ENCODE measurements at places on chromosomes 6 and 20. TPM values are rescaled to one million over a fixed set of nuclear protein-coding genes. Genes with fewer than 3 reads are reported as not detected.

- no peaks in the 10 kb centered on the region for H3K4me1 ChIP-seq
- no peak overlapping the region for H3K27ac ChIP-seq
- DNase-seq, result no peak
- H3K27me3 ChIP-seq, result no peaks in the 10 kb centered on the region
- peaks cover 14% of the 10 kb centered on the region for H3K36me3 ChIP-seq
- H3K4me3 ChIP-seq, result no peak overlapping the region
Observed at GRCh38 chr6:34970488-34970887, 81.4 kb downstream of the ANKS1A start.

- H3K27ac ChIP-seq, result no peak overlapping the region
- no peak overlapping the region for H3K4me3 ChIP-seq
- no peaks in the 10 kb centered on the region for H3K36me3 ChIP-seq
Observed at GRCh38 chr6:97632341-97632740, 349.3 kb upstream of the MMS22L start.

DNA sequence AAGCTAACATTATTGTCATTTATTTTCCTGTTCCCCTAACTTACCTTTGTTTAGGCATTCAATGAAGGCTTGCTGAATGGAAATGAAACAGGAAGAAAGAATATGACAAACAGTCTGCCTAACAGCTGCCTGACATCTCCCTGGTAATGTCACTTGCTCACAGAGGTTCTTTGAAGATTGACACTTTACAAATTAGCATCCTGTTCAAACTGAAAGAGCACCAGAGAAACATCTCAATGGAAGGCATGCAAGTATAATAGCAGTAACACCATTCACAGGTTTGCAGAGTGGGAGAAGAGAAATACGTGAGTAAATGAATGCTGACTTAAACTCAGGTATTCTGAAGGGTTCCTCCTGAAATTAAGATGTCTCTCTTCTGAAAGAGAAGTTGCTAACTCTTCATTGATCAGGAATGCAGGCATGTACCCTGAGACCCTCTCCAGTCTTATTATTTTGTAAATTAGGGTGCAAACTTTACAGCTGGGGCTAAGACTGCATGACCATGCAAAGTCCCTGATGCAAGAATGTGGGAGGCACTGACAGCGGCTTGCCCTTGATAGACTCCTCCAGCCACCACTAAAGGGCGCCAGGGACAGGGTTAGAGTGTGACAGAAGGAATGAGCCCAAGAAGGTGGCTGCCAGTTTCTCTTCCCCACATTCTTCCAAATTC lies 1.3 kb upstream of the SMLR1 start:
- no peaks in the 10 kb centered on the region for H3K4me1 ChIP-seq
- DNase-seq, result no peak
- H3K27ac ChIP-seq, result no peak overlapping the region

The PPP1R14C gene
- not detected for total RNA-seq

The RIPOR2 gene
- total RNA-seq, result 364 TPM

- H3K4me1 ChIP-seq, result peaks cover 31% of the 10 kb centered on the region
- DNase-seq, result peak; percentile 84
- no peaks in the 10 kb centered on the region for H3K36me3 ChIP-seq
- H3K27ac ChIP-seq, result peak overlapping the region; percentile 61
- H3K4me3 ChIP-seq, result peak overlapping the region; percentile 61
- no peaks in the 10 kb centered on the region for H3K27me3 ChIP-seq
Observed at GRCh38 chr20:53706466-53707370, 113.1 kb upstream of the ZNF217 start.

DNA sequence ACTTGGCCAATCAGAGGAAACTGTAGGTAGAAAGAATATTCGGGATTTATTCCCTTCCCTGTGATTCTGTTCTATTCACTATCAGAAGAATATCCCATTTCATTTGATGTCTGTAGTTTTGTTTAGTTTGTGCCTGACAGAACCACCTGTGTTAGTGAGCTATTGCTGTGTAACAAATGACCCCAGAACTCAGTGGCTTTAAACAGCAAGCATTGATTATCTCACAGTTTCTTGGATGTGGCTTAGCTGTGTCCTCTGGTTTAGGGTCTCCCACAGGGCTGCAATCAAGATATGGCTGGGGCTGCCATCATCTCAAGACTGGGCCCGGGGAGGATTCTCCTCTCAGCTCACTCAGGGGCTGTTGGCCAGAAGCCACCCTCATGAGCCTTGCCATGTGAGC lies 143.7 kb downstream of the ZDHHC14 start:
- no peaks in the 10 kb centered on the region for H3K36me3 ChIP-seq
- peaks cover 4% of the 10 kb centered on the region for H3K4me1 ChIP-seq
- no peak for DNase-seq
- no peak overlapping the region for H3K27ac ChIP-seq

DNA sequence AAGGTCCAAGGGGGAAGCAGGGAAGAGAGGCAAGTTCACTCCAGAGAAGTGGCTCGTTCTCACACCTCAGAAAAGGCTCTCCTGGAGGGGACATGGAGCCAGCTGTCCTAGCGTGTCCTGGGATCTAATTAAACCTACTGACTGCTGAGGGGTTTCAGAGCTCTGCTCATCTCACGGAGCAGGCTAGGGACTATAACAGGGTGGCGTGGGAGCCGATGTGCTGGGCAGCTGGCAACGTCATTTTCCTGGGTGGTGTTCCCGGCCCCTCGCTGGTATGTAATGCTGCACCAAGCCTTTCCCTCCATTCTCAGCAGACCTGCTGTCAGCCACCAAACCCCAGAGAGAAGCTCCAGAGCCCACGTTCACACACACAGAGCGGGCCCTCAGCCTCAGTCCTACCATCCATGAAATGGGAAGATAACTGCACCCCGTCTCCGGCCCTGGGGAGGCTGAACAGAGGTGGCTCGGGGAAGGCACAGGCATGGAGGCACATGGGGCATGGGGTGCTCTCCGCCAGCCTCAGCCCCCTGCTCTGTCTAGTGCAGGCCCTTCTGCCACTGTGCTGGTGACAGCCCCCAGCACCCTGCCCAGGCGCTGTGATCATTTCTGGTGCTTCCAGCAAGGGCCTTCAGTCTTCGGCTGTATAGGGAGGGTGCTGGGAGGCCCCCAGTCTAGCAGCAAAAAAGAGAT lies 1.9 kb downstream of the CST7 start:
- H3K27ac ChIP-seq, result peak overlapping the region; percentile 61
- peaks cover 50% of the 10 kb centered on the region for H3K4me1 ChIP-seq
- H3K4me3 ChIP-seq, result peak overlapping the region; percentile 19

- no peak for DNase-seq
- H3K27me3 ChIP-seq, result no peaks in the 10 kb centered on the region
- H3K36me3 ChIP-seq, result no peaks in the 10 kb centered on the region
- no peaks in the 10 kb centered on the region for H3K4me1 ChIP-seq
- H3K4me3 ChIP-seq, result no peak overlapping the region
Observed at GRCh38 chr6:167858086-167858591, 31.4 kb downstream of the AFDN start.

The HUS1B gene
- total RNA-seq, result 4.8 TPM

DNA sequence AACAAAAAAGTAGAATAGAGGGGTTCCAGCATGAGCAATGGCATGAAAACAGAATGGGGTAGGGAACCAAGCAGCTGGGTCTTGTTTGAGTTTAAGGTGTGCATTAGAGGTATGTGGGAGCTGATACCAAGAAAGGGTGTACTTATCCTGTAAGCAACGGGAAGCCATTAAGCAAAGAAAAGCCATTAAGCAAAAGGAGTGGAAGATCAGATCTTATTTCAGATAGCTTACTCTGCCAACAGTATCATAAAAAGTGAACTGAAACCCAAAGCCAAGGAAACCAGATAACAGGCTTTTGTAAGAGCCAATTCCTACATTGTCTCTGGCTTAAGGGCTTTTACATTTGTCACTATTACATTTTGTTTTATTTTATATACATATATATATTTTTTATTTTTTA lies 21.3 kb upstream of the BEND6 start:
- no peaks in the 10 kb centered on the region for H3K27me3 ChIP-seq
- DNase-seq, result no peak
- no peak overlapping the region for H3K4me3 ChIP-seq
- H3K36me3 ChIP-seq, result no peaks in the 10 kb centered on the region
- no peaks in the 10 kb centered on the region for H3K4me1 ChIP-seq

The GSTA2 gene
- total RNA-seq, result not detected

GRCh38 chr6:83708970-83709747 lies at the start of gene SNAP91:
Gene SNAP91, minus strand, starts transcription at chr6:83709101. Its CDS starts 1,174 bp downstream, at chr6:83707927.
- no peak within 1 kb of the TSS for H3K27ac ChIP-seq
- DNase-seq, result no peak
- peaks cover 16% of the 10 kb centered on the region for H3K27me3 ChIP-seq
- no peaks in the 10 kb centered on the region for H3K4me1 ChIP-seq

The COL9A1 gene
- total RNA-seq, result not detected

The RIMS4 gene
- not detected for total RNA-seq

DNA sequence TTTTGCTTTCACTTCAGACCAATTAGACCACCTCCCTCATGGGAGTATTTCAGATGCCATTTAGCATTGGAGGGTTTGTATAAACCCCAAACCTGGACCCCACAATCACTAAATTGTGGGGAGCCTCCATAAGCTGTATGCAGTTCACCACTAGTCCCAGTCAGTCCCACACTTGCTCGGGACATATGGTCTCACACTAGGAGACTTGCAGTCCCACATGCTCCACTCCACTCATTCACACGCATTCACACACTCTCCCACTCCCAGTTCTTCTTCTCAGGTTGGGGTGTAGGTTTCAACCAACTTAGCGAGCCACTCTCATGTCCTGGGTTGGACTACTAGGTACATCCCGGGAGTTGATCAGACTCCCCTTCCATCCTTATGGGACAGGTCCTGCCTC lies 84.5 kb upstream of the GPR6 start:
- no peak overlapping the region for H3K27ac ChIP-seq
- no peaks in the 10 kb centered on the region for H3K27me3 ChIP-seq
- no peak for DNase-seq

The TP53INP2 gene
- 60.9 TPM for total RNA-seq

DNA sequence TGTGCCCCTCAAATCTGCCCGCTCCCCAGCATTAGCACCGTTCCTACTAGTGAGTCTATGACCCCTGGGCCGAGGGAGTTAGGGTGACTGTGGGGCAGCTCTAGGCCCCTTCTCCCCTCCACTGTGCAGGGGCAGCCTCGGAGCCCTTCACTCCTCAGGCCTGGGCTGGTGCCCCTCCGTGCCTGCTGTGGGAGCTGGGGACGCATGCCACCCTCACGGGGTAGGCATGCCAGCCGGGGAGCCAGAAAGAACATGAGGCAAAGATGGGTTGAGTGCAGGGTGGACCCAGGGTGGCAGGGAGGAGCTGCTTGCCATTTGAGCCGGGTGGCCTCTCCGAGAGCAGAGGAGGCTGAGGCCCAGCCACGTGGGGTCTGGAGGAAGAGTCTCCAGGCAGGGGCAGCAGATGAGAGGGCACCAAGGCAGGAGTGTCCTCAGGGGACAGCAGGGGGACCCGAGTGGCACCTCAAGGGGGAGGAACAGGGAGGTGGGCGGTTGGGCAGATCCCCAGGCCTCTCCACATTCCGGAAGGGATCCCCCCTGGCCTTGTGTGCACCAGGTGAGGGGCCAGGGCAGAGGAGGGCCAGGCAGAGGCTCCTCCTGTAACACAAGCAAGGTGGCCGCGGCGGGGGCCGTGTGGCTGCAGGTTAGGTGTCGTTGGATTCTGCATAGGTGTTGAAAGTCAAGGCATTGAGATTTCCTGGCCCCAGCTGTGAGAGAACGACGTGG lies 18.6 kb upstream of the LSM14B start:
- H3K27ac ChIP-seq, result no peak overlapping the region
- H3K4me1 ChIP-seq, result no peaks in the 10 kb centered on the region
- no peaks in the 10 kb centered on the region for H3K36me3 ChIP-seq
- H3K27me3 ChIP-seq, result no peaks in the 10 kb centered on the region

The PSORS1C1 gene
- not detected for total RNA-seq

DNA sequence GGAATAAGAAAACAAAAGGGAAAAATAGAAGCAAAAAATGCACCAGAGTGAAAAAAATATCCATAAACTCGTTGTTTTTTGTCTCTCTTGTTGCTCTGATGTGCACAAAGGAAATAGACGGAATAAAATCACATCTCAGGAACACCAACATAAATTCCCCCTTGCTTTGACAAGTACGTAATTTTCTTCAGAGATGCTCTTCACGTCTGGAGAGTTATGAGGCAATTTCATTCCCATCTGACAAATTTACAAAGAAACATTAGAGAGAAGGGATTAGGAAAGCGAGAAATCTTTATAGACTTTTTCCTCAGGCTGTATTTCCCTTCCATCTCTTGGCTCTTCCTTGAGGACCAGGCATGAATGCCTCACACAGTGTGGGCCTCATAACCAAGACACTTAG lies 250.1 kb upstream of the ZFP64 start:
- DNase-seq, result no peak
- no peaks in the 10 kb centered on the region for H3K27me3 ChIP-seq
- no peaks in the 10 kb centered on the region for H3K4me1 ChIP-seq
- H3K4me3 ChIP-seq, result no peak overlapping the region
- H3K36me3 ChIP-seq, result no peaks in the 10 kb centered on the region

DNA sequence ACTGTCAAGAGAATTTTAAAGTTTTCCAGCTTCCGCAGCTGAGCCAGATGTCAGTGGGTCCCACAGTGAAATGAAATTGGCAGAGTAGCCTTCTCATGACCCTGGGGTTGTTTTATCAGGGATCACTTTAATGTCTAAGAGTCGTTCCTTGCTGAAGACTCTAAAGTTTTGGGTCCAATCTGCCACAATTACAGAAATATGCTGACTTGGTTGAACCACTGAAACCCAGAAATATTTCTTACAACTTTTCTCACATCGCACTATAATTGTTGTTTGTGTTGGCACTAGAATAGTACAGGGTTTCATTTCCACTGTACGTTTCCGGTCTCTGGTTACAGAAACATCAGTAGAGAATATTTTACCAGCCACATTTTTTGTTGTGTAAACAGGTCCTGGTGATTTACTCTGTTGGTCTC lies 109.0 kb downstream of the HMGCLL1 start:
- no peak overlapping the region for H3K27ac ChIP-seq
- H3K36me3 ChIP-seq, result no peaks in the 10 kb centered on the region
- H3K4me3 ChIP-seq, result no peak overlapping the region
- H3K4me1 ChIP-seq, result no peaks in the 10 kb centered on the region

The ASIP gene
- not detected for total RNA-seq

- no peaks in the 10 kb centered on the region for H3K4me1 ChIP-seq
- H3K27ac ChIP-seq, result no peak overlapping the region
- H3K27me3 ChIP-seq, result no peaks in the 10 kb centered on the region
- DNase-seq, result no peak
- H3K36me3 ChIP-seq, result peaks cover 8% of the 10 kb centered on the region
- no peak overlapping the region for H3K4me3 ChIP-seq
Observed at GRCh38 chr6:97177905-97178304, 105.1 kb downstream of the MMS22L start.

The TUBE1 gene
- 21.4 TPM for total RNA-seq

DNA sequence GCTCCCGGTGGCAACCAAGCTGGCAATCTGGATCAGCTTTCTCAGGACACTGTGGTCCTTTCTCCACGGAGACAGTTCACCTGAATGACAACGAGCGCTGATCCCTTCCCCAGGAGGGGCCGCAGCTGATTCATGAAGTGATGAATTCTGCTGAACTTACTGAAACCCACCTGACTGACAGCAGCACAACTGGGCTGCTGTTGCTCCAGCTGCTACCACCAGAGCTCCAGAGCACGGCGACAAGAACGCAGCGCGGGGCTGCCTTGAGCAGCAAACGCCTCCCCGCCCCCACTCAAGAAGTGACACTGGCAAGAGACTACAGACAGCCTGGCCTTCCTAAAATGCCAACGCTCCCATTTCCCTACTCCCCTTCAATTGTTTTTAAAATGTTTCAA lies 10.0 kb downstream of the PXDC1 start:
- no peaks in the 10 kb centered on the region for H3K36me3 ChIP-seq
- H3K4me1 ChIP-seq, result peaks cover 10% of the 10 kb centered on the region
- H3K27ac ChIP-seq, result no peak overlapping the region

Measured in CD4-positive, CD25-positive, alpha-beta regulatory T cell (primary cell).